ENCODE measurements at places on chromosomes 6 and 20.

DNA sequence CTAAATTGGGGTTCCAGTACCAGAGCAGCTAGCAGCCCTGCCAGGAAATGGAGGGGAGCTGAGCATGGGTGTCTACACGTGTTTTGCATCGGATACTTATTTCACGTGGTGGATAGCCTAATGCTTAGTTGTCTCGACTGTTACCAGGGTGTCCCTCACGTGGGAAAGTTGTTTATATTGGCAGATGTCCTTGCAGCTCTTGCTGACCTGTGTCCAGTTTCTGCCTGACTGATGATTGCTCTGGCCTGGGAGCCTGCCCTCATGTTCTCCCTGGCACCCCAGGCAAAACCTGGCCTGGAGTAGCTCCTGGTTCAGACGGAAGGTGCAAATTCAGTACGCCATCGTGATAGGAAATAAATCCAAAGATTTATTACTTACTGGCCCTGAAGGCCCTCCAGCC, 11.8 kb upstream of the FERMT1 start:
- no peak for DNase-seq

DNA sequence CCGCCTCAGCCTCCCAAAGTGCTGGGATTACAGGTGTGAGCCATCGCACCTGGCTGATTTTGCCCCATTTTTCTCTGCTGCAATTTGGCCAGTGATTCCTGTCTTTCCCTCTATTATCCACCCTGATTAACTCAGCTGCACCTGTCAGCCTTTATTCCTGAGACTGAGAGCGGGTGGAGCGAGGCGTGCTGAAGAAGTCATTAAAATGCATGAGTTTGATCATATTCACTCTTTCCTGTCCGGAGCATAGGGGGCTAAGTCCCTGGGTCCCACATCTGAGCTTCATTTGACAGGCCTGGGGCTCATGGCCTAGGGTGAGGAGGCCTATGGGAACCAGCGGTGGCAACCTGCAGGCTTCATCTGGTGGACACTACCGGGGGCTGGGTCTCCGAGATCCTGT, 25.7 kb upstream of the CTNNBL1 start:
- DNase-seq, result no peak

- no peak for DNase-seq
Observed at GRCh38 chr20:2301164-2301622, 5.4 kb downstream of the TGM3 start.

DNA sequence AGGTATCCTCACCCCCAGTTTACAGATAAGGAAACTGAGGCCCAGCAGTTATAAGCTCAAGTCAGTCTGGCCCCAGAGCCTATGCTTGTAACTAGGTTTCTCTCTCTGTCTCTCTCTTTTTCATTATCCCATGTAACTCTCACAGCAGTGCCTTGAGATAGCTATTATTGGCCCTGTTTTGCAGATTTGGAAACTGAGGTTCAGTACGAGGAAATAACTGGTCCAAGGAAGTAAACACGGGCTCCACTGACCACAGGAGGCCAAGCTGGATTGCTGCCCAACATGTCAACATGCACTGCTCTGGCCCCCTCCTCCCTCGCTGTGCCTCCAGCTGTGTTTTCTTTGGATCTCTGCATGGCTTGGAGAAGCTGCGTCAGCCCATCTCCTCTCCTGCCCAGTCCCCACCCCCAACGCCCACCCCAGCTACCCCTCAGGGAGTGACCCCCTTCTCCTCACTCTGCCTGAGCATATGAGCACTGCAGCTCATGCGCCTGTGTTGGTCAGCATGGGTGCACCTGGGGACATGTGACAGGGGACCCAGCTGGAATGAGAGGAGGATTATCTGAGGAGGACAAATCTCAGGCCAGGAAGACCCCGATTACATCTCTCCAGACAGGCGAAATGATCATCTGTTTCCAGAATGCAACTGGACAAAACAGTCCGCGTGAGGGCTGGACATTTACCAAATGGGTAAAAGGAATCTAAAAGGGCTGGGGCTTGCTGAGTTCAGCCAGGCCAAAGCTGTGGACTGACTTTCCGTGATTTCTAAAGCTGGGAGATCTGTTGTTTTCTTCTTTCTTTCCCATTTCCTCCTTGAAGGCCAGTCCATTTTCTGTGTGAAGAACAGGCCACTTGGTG, 7.8 kb upstream of the PLTP start:
- DNase-seq, result no peak
